ENCODE measurements at places on chromosomes 2 and 18. TPM values are rescaled to one million over a fixed set of nuclear protein-coding genes. Genes with fewer than 3 reads are reported as not detected.

DNA sequence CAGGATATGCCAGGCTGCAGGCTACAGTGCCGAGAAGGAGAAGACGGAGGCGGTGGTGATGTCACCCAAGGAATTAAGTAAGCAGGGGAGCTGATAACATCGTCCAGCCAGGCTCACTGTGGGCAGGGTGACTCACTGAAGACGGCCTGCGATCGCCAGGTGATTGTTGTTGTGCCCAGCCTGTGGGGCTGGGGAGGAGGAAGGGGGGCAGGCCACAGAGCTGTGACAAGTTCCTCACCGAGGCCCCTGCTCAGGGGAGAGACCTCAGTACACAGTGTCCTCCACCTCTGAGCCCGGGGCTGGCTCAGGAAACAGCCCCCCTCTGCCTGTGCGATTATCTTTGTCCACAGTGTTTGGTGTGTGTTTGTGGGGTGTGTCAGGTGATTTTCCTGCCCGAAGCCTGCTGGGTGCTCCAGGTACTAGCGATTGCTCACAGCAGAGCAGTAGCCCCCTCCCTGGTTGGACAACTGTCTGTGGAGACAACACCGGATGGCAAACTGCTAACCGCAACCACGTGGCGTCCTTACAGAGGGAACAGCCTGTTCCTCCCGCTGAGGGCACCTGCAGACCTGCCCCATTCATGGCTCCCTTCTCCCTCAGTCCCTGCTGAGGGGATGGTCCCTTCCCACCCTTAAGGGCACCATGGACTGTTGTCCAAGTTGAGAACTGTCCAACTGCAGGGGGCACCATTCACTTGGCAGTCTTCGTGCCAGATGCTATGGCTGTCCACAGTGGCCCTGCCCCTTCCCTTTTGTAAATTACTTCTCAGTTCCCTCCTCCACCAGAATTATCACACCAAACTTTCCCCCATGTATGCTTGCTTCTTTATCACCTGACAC is 95.1 kb downstream of the ZFP36L2 start:
- peak; percentile 70 for ATAC-seq

The AGAP1 gene
- total RNA-seq: 17.1 TPM

- no peak for ATAC-seq
Measured at GRCh38 chr2:29807082-29807481, 114.3 kb downstream of the ALK start.

GRCh38 chr2:136246086-136246669 is 128.2 kb upstream of the CXCR4 start:
- ATAC-seq: peak; percentile 46

All from esophagus mucosa (tissue), 1 donor.